ENCODE measurements at places on chromosomes 2 and 18.

DNA sequence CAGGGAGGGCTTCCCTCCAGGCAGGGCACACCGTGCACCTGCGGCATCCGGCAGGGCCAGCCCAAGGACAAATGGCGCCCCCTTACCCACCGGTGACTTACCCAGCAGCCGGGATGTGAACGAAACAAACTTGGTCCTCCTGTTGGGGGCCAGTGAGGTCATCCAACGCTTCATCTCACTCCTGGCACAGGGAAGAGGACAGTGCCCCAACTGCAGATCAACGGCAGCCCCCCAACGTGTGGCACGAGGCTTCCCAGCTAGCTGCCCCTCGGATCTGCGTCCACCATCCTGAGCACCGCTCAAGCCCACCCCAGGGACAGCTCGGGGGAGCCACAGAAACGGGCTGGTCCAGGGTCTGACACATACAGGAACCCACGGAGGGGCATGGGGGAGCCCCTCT, 12.0 kb downstream of the SNORC start:
- no peak for DNase-seq

GRCh38 chr2:208279236-208279635, 13.2 kb downstream of the PIKFYVE start:
- DNase-seq = no peak

GRCh38 chr2:86603905-86604304, 19.8 kb downstream of the RNF103 start:
- DNase-seq = no peak

GRCh38 chr2:172373766-172374165, 53.6 kb upstream of the ITGA6 start:
- DNase-seq = no peak
